ENCODE measurements at places on chromosomes 16 and 17. TPM values are rescaled to one million over a fixed set of nuclear protein-coding genes. Genes with fewer than 3 reads are reported as not detected.

DNA sequence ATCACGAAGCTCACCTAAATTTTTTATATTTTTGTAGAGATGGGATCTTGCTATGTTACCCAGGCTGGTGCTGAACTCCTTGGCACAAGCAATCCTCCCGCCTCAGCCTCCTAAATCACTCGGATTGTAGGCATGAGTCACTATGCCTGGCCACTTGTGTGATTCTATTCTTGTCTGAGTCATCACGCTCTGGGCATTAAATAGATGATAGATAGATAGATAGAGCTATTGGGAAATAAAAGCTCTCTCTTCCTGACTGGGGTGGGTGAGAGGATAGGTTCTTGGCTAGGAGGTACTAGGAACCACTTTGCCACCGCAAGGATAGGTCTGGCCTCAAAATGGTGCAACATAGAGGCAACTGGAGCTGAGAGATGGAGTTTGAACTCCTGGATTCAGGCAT is 21.4 kb upstream of the CACNG3 start:
- H3K27ac ChIP-seq: no peak overlapping the region
- peaks cover 8% of the 10 kb centered on the region for H3K27me3 ChIP-seq
- no peaks in the 10 kb centered on the region for H3K4me1 ChIP-seq
- peaks cover 3% of the 10 kb centered on the region for H3K36me3 ChIP-seq

The SLC35G6 gene
- total RNA-seq: not detected

DNA sequence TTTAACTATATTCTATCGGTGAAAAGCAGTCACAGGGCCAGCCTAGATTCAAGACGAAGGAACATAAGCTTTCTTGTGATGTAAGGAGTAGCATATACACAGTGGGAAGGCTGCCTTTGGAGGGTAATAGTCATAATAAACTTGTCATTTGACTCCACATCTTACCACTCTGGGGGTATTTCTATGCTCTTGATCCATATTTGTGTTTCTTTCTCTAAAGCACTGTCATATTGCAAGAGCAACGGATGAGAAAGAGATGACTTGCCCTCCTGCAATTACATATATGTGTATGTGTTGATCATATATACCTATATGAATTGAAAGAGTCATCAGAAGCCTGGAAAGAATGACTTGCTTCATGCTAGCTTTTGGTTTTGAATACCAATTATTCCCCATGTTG is 225.4 kb upstream of the HS3ST3A1 start:
- no peak overlapping the region for H3K27ac ChIP-seq
- no peak overlapping the region for H3K4me3 ChIP-seq
- no peak for DNase-seq
- peaks cover 6% of the 10 kb centered on the region for H3K4me1 ChIP-seq
- peaks cover 2% of the 10 kb centered on the region for H3K36me3 ChIP-seq
- H3K27me3 ChIP-seq: no peaks in the 10 kb centered on the region

The PDILT gene
- not detected for total RNA-seq

DNA sequence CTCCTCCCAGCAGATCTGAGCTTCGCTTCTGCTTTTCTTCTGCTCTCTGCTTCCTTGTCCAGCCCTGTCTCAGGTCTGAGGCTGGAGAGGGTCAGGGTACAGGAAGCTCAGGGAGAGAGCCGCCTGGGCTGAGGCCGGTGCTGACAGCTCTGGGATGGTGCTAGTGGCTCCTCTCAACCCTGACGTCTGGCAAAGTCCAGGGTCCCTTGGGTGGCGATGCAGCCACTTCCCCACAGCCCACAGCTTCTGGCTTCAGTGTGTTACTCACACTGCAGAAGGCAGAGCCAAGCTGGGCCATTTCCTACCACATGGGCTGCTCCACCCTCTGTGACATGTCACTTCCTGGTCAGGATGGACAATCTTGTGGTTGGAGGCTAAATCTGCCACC is at the start of gene CD300C:
Gene CD300C (minus strand): TSS at position 273 of the 388 bp plus-strand sequence. CDS start 333 bp downstream, outside the sequence.
- DNase-seq: peak; percentile 69
- H3K4me1 ChIP-seq: peaks cover 40% of the 10 kb centered on the region
- peak within 1 kb of the TSS; percentile 65 for H3K27ac ChIP-seq
- no peak within 1 kb of the TSS for H3K4me3 ChIP-seq
- no peaks in the 10 kb centered on the region for H3K36me3 ChIP-seq

GRCh38 chr16:29991571-29991904 is 3.9 kb downstream of the HIRIP3 start:
- no peak overlapping the region for H3K27ac ChIP-seq
- H3K27me3 ChIP-seq: no peaks in the 10 kb centered on the region

The SEZ6L2 gene
- not detected for total RNA-seq

GRCh38 chr17:77802333-77802615 is 156.2 kb upstream of the TNRC6C start:
- no peak overlapping the region for H3K4me3 ChIP-seq
- DNase-seq: no peak
- peaks cover 15% of the 10 kb centered on the region for H3K27me3 ChIP-seq
- no peaks in the 10 kb centered on the region for H3K36me3 ChIP-seq
- H3K4me1 ChIP-seq: no peaks in the 10 kb centered on the region

The PPP4C gene
- 161 TPM for total RNA-seq

DNA sequence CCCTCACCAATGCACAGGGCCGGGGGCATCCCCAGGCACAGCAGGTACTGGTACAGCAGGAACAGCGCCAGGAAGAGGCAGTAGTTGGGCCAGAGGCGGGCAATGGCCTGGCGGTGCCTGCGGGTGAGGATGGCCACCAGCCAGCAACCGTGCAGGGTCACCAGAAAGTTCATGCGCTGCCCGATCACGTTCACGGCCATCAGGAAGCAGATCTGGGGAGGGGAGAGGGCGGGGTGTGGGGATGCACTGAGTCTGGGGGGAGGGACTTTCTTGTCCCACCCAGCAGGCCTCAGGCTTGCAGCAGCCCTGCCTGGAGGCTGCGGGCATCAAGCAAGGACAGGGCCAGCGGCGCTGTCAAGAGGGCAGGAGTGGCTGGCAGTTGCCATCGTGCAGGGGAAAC is 25.4 kb downstream of the CTU2 start:
- H3K27ac ChIP-seq: no peak overlapping the region
- H3K27me3 ChIP-seq: no peaks in the 10 kb centered on the region
- peaks cover 12% of the 10 kb centered on the region for H3K36me3 ChIP-seq
- no peaks in the 10 kb centered on the region for H3K4me1 ChIP-seq

The BICDL2 gene
- total RNA-seq: not detected

The AIPL1 gene
- total RNA-seq: not detected

DNA sequence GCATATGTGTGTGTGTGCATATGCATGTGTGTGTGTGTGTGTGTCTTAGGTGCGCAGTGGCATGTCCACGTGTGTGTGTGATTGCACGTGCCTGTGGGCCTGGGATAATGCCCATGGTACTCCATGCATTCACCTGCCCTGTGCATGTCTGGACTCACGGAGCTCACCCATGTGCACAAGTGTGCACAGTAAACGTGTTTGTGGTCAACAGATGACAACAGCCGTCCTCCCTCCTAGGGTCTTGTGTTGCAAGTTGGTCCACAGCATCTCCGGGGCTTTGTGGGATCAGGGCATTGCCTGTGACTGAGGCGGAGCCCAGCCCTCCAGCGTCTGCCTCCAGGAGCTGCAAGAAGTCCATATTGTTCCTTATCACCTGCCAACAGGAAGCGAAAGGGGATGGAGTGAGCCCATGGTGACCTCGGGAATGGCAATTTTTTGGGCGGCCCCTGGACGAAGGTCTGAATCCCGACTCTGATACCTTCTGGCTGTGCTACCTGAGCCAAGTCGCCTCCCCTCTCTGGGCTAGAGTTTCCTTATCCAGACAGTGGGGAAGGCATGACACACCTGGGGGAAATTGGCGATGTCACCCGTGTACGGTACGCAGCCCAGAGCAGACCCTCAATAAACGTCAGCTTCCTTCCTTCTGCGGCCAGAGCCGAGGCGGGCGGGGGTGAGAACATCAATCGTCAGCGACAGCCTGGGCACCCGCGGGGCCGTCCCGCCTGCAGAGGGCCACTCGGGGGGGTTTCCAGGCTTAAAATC is 47.6 kb downstream of the IL21R start:
- H3K27ac ChIP-seq: peak overlapping the region; percentile 92
- peak; percentile 91 for DNase-seq
- H3K4me1 ChIP-seq: peaks cover 69% of the 10 kb centered on the region
- H3K4me3 ChIP-seq: peak overlapping the region; percentile 42
- no peaks in the 10 kb centered on the region for H3K27me3 ChIP-seq

The GOT2 gene
- 102 TPM for total RNA-seq

- H3K36me3 ChIP-seq: no peaks in the 10 kb centered on the region
- peaks cover 55% of the 10 kb centered on the region for H3K4me1 ChIP-seq
Measured at GRCh38 chr17:65184235-65184959, 47.2 kb downstream of the RGS9 start.

DNA sequence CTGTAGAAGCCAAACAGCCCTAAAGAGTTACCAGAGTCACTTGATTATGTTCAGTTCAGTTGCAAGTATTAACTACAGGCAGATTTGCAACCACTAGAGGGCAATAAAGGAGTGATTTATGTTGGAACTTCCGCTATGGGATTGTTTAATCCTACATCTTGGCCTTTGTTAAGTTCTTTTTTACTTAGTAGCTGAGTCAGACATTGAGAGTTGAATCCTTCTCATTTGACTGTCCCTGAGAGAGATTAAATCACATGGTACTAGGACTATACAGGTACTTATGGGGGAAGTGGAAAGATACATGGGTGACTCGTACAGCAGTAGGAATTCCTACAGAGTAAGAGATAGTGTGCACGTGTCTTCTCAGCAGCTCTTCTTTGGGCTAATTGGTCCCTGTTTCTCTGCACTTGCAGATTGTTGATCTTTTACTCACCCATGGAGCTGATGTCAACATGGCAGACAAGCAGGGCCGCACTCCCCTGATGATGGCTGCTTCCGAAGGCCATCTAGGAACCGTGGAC is 40.3 kb downstream of the CYB561 start:
- no peak for DNase-seq
- peaks cover 5% of the 10 kb centered on the region for H3K4me1 ChIP-seq
- no peaks in the 10 kb centered on the region for H3K27me3 ChIP-seq
- H3K36me3 ChIP-seq: no peaks in the 10 kb centered on the region

DNA sequence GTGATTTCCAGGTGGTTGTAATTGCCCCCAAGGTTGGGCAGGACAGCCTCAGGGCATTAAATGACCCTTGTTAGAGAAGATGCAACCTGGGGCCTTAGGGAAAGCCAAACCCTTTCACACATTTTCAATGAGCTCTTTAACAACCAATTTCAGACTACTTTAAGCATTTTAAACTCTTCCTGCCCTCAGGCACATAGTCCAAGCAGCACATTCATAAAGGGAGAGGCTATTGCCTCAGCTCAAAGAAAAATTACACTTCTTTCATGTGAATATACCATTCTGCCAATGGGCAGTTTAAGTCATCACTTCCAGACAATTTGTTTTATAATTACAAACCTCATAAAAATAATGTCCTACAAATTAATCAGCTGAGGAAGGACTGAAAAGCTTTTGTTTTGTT is 544.5 kb downstream of the NPIPA7 start:
- DNase-seq: no peak
- H3K4me1 ChIP-seq: no peaks in the 10 kb centered on the region

The GPRC5C gene
- total RNA-seq: not detected

The LHX1 gene
- not detected for total RNA-seq

DNA sequence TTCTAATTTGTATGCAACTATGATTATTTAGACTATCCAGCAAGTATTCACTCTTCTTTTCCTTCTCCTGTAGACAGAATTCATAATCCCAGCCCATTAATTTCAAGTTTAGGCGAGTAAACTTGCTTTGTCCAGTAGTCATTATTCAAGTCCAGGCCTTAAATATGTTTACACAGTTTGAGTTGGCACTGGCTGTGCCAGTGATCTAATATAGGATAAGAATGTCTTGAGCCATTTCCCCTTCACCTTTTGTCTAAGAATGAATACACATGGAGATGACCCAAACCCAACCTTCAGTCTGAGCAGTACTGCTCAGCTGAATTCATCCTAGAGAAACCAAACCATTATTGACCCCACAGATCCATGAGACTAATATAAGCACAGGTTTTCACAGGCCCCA is 930.4 kb upstream of the CDH8 start:
- no peaks in the 10 kb centered on the region for H3K4me1 ChIP-seq
- H3K36me3 ChIP-seq: no peaks in the 10 kb centered on the region
- no peak overlapping the region for H3K4me3 ChIP-seq
- H3K27me3 ChIP-seq: no peaks in the 10 kb centered on the region
- no peak overlapping the region for H3K27ac ChIP-seq

The ATP6V0A1 gene
- 6.0 TPM for total RNA-seq

- no peak for DNase-seq
- no peak overlapping the region for H3K27ac ChIP-seq
- no peaks in the 10 kb centered on the region for H3K36me3 ChIP-seq
- no peak overlapping the region for H3K4me3 ChIP-seq
- no peaks in the 10 kb centered on the region for H3K4me1 ChIP-seq
- H3K27me3 ChIP-seq: peaks cover 8% of the 10 kb centered on the region
Measured at GRCh38 chr16:66135421-66135831, 231.1 kb upstream of the CDH5 start.

The TBC1D3G gene
- not detected for total RNA-seq

GRCh38 chr17:42047343-42047742 is 3.1 kb downstream of the C17orf113 start:
- no peaks in the 10 kb centered on the region for H3K36me3 ChIP-seq
- no peak for DNase-seq
- H3K27me3 ChIP-seq: peaks cover 32% of the 10 kb centered on the region
- H3K4me1 ChIP-seq: peaks cover 4% of the 10 kb centered on the region

The SCARF1 gene
- total RNA-seq: 0.70 TPM

- H3K27ac ChIP-seq: no peak overlapping the region
- no peaks in the 10 kb centered on the region for H3K27me3 ChIP-seq
Measured at GRCh38 chr16:60261425-60261824, 1527.3 kb upstream of the GOT2 start.

The UNKL gene
- 43.0 TPM for total RNA-seq

DNA sequence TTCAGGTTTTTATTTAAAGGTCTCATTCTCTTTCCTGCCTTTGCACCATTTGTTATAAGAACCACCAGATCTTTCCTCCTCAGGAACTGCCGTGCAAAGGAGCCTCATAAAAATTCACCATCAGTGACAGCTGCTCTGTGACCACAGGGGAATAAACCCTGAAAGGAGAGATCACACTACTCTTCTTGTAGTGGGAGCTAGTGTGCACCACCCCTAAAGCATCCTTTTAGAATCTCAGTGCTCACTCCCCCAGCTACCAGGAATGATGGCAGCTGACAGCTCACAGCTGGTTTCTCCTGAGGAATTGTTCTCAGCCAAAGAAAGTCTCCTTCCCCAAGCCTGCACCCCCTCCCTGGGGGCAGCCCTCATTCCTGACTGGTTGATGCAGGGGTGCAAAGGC is 18.7 kb downstream of the VAT1L start:
- no peak for DNase-seq
- H3K36me3 ChIP-seq: no peaks in the 10 kb centered on the region
- no peaks in the 10 kb centered on the region for H3K4me1 ChIP-seq
- H3K27ac ChIP-seq: no peak overlapping the region
- H3K27me3 ChIP-seq: no peaks in the 10 kb centered on the region

The TBC1D3C gene
- total RNA-seq: not detected

GRCh38 chr16:58656899-58657298 is 27.3 kb upstream of the CNOT1 start:
- no peaks in the 10 kb centered on the region for H3K36me3 ChIP-seq
- H3K4me1 ChIP-seq: no peaks in the 10 kb centered on the region
- no peak overlapping the region for H3K4me3 ChIP-seq
- DNase-seq: no peak
- H3K27ac ChIP-seq: no peak overlapping the region

Measured in activated CD8-positive, alpha-beta memory T cell treated with anti-CD3 and anti-CD28 coated beads, Interleukin-2, amount 10 ng/mL, durations not matched to agents 7 days and 5 days (primary cell).